Muscle of leg (tissue), 16 donors: ENCODE measurements at places on chromosomes 5 and 9. TPM values are rescaled to one million over a fixed set of nuclear protein-coding genes. Genes with fewer than 3 reads are reported as not detected.

DNA sequence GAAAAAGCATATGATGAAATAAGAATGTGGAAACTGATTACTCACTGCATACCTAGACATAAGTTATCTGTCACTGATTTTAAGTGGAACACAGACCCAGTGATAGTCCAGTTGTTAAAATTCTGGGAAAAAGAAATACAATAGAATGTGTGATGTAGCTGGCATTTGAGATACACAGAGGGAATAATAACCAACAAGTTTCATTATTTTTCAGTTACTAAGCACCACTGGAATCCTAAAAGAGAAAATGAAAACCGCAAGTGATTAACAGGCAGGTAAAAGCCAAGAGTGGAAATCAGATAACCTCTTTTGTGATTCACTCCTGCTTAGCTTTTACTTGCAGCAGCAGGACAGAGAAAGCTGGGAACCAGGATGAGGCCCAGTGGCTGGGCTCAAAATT, 994.0 kb upstream of the SEMA6A start:
- no peak for DNase-seq

GRCh38 chr9:128438343-128439109, 17.3 kb upstream of the ODF2 start:
- DNase-seq = peak; percentile 89

GRCh38 chr5:157484768-157485167, 24.8 kb downstream of the NIPAL4 start:
- DNase-seq = no peak

GRCh38 chr9:133406480-133407307, 11.1 kb downstream of the REXO4 start:
- peak; percentile 67 for DNase-seq

DNA sequence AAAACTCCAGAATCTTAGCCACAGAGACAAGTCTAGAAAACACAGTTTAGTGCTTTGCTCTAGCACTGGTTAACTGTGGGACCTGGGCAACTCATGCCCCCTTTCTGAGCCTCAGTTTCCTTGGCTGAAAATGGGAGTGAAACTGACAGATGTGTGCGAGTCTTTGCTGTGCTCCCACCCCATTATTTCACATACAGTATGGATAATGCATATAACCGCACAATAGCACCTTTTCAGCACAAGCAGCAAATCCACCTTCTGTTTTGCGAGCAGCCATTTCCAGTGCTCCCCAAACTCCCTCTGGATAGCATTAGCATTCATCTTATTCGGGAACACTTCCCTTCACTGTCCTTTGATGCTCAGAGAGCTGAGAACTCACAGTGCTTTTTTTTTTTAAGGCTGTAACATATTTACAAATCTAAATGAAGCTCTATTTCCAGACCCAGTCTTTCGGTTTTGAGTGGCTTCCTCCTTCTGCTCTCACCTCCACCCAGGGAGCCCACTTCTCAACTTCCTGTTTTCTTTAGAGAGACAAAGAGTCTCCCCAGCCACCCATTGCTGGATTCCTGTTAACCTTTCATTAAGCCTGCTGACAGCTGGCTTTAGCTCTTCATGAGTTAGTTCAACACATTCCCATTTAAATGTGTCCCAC, 49.2 kb downstream of the TIMD4 start:
- peak; percentile 48 for DNase-seq

DNA sequence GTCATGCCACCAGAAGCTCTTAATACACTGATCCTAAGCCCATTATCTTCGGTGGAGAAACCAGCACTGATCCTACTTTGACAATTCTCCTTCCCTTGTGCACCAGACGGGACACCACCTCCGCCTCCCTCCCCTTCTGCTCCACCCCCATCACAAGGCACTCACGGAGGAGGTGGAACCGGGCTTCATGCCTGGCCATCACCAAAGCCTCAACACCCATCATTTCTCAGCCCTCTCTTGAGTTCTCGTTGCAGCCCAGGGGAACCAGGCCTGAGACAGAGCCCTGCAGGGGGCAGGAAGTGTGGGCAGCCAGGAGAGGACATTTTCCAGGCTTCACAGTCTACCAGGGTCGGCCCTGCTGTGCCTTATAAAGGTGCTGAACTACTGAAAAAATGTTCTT, 160.5 kb downstream of the GOLPH3 start:
- no peak for DNase-seq

DNA sequence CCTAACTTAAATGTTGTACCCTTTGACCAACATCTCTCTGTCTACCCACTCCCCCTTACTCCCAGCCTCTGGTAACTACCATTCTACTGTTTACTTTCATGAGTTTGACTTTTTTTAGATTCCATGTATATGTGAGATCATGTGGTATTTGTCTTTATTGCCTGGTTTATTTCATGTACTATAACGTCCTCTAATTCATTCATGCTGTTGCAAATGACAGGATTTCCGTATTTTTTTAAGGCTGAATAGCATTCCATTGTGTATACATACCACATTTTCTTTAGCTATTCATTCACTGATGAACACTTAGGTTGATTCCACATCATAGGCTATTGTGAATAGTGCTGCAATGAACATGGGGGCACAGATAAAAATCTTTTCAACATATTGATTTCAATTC, 11.8 kb upstream of the NDUFB6 start:
- no peak for DNase-seq

CDX1 gene
- polyA plus RNA-seq = 0.24 TPM

ABO gene
- polyA plus RNA-seq = 1.0 TPM

RXFP3 gene
- not detected for polyA plus RNA-seq

SLC35A4 gene
- polyA plus RNA-seq = 62.3 TPM

SPINK6 gene
- polyA plus RNA-seq = not detected

DRD1 gene
- polyA plus RNA-seq = not detected

CSF1R gene
- polyA plus RNA-seq = 27.3 TPM

CCDC152 gene
- polyA plus RNA-seq = 3.1 TPM
